A549 treated with dexamethasone at 1 μM for 4 hours (cell line): ENCODE measurements at places on chromosomes 11 and 22. TPM values are rescaled to one million over a fixed set of nuclear protein-coding genes. Genes with fewer than 3 reads are reported as not detected.

RFPL3 gene
- total RNA-seq: not detected in 5 replicates

OR51I1 gene
- not detected in 5 replicates for total RNA-seq

CCDC73 gene
- 0.03 to 0.04 TPM in 2 of 5 replicates, not detected in the others for total RNA-seq

PATE2 gene
- total RNA-seq: not detected in 5 replicates

DDI1 gene
- total RNA-seq: not detected in 5 replicates

MYBPC3 gene
- 0.05 to 0.08 TPM (median 0.07 TPM) in 5 replicates for total RNA-seq

MRGPRX1 gene
- total RNA-seq: not detected in 5 replicates

FAM83F gene
- total RNA-seq: 0.01 TPM in 1 of 5 replicates, not detected in the others
